CD8-positive, alpha-beta memory T cell (primary cell): ENCODE measurements at places on chromosomes 2 and 18.

- no peak for DNase-seq
Measured at GRCh38 chr2:96203130-96204028, 5.2 kb downstream of the STARD7 start.

DNA sequence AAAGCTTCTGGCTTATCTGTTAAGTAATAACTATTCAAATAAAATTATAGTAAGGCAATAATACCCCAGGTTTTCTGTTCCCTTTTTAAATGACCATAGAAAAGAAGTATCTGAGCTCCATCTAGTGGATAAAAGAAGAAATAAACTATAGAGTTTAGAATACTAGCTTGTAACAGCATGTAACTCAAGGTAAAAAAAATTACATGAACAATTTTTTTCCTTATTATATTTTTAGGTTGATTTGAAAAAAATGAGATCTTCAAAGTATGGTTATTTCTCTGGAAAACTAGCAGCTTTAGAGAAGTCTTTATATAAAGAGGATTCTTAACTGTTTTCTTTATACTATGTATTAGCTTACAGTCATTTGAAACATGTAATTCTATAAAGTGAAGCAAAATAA is 58.1 kb downstream of the NCKAP1 start:
- DNase-seq = no peak

DNA sequence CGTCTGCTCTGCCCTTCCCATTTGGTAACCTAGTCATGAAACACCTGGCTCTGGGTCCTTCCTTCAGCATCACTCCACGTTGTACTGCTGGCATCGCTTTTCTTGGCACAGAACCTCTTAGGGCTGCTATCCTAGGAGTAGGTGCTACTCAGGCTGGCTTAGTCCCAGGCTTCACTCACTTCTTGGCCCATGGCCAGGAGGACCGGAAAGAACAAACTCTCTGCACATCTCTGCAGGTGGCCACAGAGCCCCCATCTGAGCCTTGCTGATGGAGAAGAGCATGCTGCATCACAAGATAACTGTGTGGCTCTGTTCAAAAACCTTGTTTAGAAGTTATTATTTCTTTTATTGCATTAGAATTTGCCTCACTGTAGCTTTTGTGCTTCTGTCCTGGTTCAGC is 447.2 kb upstream of the TNP1 start:
- DNase-seq = no peak

DNA sequence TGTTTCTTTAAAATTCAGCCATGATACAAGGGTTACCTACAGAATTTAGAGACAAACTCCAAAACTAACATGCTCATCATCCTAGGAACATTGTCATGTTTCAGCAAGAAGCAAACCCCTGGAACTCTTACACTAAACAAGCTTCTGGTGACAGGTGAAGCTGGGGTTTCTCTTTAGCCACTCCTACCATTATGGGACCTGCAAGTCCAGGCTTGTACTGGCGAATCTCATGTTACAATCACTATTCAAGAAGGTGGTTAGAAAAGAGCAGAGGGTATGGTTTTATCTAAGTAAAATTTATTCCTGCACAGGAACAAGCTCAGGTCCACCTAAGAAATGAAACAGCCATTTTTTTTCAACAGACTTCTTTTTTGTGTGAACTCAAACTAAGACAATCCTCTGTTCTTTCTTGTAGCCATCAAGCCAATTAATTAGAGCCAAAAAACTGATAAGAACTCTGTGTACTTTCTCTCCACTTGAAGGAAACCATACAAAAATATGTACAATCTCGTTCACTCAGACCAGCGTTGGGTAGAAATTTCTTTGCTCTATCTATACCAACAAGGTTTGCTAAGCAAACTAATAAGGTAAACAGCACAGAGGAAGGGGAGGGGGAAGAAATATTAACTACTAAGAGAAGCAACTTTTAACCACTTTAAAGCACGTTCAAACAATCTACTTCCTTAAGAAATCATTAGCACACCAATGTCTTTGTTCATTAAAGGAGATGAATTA is 63.3 kb upstream of the NEDD4L start:
- no peak for DNase-seq

DNA sequence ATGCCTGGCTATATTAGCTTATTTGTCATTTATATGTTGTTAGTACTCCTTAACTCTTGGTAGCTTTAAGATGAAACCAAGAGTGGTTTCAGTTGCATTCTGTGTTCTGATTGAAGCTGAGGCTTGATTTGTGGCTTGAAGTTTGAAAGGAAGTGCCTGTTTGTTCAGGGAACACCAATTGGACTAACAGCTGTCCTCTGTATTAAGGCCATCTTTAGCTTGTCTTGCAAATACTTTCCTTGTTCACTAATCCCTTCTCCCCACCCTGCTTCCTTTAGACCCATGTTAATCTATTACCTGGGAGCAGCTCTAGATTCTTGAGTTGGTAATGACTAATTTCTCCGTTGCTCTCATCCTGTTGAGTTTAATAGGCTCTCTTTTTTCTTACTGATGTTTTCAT is 13.4 kb downstream of the ITGA6 start:
- DNase-seq = no peak

- DNase-seq = no peak
Measured at GRCh38 chr2:121099329-121100290, 185.4 kb downstream of the TFCP2L1 start.

GRCh38 chr2:20622296-20622686 is 28.6 kb downstream of the HS1BP3 start:
- no peak for DNase-seq

DNA sequence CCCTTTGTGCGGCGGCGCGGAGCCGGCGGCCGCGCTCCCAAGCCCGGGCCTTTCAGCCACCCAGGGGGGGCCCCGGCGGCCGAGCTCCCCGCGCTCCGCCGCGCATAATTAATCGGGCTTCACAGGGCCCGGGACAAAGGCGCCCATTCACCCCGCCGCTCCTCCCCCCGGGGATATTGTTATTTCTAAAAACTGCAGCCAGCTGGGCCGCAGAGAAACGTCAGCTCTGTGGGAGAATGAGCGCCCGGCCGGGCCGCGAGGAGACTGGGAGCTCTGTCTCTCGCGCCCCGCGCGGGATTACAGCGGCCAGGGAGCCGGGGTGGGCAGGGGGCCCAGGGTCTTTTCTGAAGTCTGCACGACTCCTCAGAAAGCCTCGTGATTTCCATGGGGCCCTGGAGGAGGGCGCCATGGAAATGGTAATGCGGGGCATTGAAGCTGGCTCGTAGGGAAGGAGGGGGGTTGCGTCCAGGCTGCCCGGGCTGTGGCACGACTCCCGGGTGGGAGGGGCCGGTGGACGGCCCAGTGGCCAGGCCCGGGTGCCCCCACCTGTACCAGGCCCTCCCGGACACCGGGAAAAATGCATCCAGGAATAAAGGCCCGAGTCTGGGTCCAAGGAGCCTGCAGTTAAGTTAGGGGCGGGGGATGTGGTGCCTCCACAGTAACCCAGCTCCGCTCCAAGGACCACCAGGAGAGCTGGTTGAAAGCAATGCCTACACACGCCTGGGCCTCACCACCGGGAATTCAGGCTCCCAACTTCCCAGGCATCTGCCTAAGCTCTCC is 125.3 kb downstream of the ZFP36L2 start:
- no peak for DNase-seq
